ENCODE measurements at places on chromosomes 5 and 9.

- no peak for DNase-seq
Observed at GRCh38 chr9:127562841-127563401, 49.2 kb upstream of the STXBP1 start.

DNA sequence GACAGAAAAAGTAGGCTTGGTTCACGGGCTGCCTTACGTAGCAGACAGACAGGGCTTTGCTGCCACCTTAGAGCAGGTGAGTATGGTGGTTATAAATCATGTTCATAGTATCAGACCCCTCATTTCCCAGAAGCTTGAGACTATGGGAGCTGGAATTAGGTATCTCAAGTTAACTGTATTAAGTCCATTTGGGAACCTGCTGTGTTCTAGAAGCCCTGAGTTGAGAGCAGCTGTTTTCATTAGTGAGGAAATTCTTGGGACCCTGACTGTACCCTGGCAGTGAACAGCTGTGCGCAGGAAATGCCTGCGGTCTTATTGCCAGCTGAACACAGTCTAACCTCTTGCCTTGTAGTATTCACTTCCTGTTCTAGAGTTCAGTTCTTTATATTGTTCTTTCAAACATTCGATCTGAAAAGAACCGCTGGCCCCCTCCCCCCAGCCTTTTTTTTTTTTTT, 29.8 kb downstream of the UGCG start:
- peak; percentile 74 for DNase-seq

DNA sequence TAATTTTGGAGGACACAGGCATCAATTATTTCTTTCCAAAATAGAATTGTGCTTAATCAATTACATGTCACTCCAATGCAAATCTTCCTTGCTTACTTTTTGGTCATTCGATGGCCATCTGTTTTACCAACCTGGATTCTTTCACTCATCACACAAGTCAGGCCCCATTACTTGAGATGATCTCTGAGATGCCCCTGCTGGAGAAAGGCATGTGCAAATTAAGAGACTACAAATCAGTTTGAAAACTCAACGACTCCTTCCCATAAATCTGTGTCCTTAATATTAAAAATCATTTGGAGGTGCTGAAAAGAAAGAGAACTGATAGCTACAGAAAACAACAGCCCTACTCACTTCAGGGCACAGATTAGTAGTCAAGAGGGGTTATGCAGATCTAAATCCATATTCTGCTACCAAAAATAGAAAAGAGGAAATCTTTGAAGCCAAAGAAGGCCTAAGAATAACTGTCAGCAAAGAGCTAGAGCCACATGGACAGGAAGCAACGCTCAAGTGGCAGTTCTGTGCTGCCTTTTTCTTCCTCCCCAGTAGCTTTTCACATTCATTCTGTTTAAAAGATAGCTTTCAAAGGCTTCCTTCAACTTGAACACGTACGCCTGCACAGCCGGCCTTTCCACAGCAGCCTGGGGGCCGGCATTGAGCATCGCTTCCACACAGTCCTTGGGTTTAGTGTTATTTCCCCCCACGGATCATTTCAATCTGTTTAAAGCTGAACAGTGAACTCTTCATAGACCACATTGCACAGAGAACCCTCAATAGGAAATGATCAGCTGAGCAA, 79.3 kb upstream of the MAP3K1 start:
- DNase-seq: no peak

DNA sequence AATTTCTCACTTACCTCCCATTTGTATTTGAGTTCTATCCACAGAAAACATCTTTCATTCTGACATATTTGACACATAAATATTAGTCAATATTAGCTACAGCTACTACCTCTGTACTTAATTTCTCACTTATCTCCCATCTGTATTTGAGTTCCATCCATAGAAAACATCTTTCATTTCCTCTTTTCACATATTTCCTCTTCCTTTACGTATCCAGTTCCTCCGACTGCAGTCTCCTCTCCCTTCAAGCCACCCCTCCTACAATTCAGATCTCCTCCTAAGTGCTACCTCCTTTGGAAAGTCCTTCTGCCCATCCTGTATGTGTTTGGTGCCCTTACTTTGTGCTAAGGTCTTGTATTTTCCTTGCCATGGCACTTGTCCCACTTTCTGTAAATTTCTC, 1.6 kb downstream of the SREK1IP1 start:
- DNase-seq: no peak

DNA sequence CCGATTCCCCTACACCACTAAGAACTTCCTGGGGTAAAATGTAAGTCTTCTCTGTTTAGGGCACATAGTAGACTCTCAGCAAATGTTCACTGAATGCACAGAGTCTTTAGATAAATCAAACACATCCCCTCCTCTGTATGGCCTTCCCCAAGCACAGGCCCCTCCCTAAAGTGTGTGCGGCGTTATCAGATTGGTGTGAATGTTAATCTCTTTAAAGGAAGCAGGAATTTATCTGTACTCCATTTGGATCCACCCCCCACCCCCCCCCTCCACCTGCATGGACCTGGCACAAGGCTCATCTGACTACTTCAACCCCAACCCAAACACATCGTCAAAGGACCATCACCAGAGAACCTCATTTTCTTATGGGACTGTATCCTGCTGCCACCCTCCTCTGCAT, 6.3 kb downstream of the PCDH1 start:
- DNase-seq: no peak

GRCh38 chr9:23229890-23230317, 596.1 kb downstream of the ELAVL2 start:
- DNase-seq: no peak

GRCh38 chr5:139182528-139183296, 15.5 kb downstream of the SIL1 start:
- DNase-seq: no peak

- no peak for DNase-seq
Observed at GRCh38 chr9:72193478-72193881, 44.2 kb downstream of the GDA start.

GRCh38 chr9:128072144-128073021, 4.4 kb downstream of the SLC25A25 start:
- DNase-seq: peak; percentile 75

- no peak for DNase-seq
Observed at GRCh38 chr9:117492476-117492875, 77.6 kb upstream of the ASTN2 start.

GRCh38 chr9:86846656-86847055, 100.7 kb downstream of the GAS1 start:
- DNase-seq: no peak

- no peak for DNase-seq
Observed at GRCh38 chr9:16763946-16764345, 106.5 kb downstream of the BNC2 start.

GRCh38 chr9:20692554-20692953, 8.5 kb downstream of the FOCAD start:
- no peak for DNase-seq

- DNase-seq: no peak
Observed at GRCh38 chr5:158194561-158194976, 335.6 kb upstream of the CLINT1 start.

GRCh38 chr9:129958796-129959195, 84.2 kb downstream of the FNBP1 start:
- no peak for DNase-seq

DNA sequence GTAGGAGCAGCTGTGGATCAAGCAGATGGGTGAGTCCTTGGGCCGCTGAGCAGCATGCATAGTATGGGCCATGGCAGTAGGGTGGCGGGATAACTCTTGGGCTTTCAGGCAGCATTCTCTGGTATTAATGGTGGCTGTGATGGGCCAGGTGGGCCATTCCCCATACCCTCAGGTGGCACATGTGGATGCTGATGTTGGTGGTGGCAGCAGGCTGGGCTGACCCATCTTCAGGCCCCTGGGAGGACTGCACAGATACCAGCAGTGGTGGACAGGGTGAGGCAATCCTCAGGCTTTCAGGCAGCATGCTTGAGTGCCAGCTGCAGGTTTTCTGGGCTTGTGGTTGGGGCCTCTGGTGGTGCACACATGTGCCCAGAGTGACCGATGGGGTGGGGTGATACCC, 27.1 kb upstream of the C6 start:
- DNase-seq: no peak

DNA sequence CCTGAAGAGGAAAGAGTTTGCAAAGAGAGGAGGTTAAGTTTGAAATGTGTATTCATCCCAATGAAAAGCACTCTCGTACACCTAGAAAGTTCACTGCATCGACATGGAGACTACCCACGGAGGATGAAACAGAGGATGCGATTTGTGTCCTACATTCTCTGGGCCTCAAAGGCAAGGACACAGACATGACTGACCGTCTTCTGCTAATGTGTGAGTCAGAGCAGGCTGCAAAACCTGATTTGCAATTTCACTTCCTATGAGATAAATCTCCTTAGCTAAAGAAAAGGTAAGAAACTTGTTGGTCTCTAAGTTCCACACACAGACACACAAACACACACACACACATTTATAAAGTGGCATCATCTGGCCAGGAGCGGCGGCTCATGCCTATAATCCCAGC, 98.6 kb downstream of the GNAQ start:
- no peak for DNase-seq

DNA sequence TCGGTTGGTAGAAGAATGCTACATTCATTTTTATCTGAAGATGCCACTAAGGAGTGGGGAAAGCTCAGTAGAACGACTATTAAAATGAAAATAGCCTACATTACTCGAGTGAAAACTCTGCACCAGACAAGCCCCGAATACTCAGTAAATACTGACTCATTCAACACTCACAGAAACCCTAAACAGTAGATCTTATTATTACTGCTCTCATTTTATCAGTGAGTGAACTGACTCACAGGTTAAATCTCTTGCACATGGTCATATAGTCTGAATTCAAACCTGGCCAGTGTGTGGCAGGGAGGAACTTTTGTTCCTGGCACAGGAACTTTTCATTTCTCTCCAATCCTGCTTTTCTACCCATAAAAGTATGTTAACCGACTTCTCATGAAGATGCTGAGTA, 9.6 kb upstream of the PAPPA start:
- no peak for DNase-seq

- no peak for DNase-seq
Observed at GRCh38 chr9:107863396-107863795, 373.8 kb upstream of the KLF4 start.

DNA sequence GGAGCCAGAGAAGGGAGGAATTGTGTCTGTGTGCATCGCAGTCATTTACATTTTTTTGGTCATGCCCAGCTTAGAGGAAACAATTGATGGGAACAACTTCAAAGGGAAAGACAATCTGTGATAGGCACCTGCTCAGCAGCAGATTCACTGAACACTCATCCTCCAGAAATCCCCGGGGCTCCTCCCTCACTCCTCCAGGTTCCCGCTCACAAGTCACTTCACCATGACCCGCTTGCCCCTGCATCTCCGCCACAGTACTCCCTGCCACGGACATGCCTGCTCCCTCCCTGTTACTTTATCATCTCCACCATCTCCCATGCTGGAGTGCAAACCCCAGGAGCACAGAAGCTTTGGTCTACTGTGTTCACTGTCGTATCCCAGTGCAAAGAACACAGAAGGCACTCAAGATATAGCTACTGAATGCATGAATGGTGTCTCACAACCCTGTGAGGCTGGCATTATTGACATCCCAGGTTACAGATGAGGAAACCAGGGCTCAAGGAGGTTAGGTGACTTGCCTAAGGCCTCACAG, 16.2 kb downstream of the LHX6 start:
- DNase-seq: no peak

DNA sequence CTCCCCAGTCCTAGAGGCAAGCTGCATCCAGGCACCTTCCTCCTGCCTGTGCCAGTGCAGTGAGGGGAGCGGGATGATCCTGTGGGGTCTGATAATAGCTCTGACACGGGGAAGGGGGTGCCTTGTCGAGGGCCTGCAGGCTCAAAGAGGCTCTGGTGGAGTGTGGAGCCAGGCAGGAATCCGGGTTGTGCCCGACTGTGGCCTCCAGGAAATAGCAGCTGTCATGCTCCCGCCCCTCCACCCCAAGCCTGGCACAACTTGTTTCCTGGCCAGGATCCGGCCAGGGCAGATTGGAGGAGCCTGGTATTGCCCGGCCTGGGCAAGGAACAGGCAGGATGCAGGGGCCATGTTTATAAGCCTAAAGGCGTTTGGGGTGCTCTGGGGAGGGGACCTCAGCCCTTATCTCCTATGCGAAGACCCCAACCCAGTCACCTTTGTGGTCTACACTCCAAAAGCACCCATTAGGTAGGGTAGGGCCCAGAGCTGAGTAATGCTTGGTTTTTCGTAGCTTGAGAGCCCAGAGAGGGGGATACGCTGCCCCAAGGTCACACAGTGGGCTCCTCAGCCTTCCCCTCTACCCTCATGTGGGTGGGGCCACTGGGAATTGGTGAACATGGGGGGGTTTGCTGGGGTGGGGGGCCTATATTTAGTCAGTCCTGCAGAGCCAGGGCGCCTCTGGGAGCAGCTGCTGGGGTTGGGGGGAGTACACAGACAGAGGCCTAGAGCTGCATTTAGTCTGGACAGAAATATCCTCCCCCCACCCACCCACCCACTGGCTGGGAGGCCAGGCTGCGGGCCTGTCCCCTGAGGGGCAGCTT, 12.2 kb downstream of the CXXC5 start:
- no peak for DNase-seq

- DNase-seq: no peak
Observed at GRCh38 chr5:98433673-98434072, 339.8 kb upstream of the RGMB start.

GRCh38 chr5:99911971-99912370, 623.2 kb upstream of the FAM174A start:
- no peak for DNase-seq

DNA sequence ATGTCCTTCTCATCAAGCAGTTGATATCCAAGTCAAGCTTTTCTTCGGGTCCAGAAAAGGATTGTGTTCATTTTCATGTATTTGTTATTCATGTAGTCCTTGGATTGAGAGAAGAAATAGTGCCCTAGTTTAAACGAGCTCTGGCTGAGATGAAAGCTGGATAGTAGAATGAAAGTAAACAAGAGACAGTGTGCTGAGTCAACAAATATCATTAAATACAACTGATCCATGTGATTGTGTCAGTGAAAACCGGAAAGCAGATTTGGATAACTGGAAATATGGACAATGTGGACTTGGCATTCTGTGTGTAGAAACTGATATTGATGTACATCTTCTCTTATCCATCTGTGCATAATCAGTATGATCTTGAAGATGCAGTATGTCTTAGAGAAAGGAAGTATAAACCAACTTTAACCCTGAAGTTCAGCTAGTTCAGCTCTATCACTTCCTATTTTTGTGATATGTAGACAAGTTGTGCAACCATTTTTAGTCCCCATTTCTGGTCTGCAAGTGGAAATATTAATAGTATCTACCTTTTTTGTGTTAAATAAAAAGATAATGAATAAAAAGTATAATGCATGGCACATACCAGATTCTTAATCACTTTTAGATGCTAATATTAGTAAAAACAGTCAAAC, 4.4 kb downstream of the MUSK start:
- no peak for DNase-seq

GRCh38 chr5:75234251-75234650, 2.4 kb downstream of the ANKRD31 start:
- DNase-seq: no peak

- no peak for DNase-seq
Observed at GRCh38 chr5:171659896-171660295, 125.7 kb upstream of the SMIM23 start.

DNA sequence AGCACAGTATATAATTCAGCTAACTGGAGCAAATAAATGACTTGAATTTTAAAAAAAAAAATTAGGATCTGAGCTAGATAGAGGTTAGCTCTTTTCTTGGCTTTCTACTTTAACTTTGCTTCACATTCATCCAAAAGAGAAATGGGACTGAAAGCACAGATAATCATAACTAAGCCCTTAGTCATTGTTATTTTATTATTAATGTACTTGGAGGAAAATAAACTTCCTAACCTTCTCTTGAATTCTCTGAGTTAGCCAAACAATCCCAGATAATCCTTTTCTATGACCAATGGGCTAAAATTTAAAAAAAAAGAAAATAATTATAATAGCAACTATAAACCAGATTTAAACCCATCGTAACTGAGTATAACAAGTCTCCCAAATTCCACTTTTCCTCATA, 57.6 kb upstream of the RASA1 start:
- no peak for DNase-seq

All from CD4-positive, alpha-beta T cell treated with Interleukin-21 for 1 hour (primary cell).